T-cell (primary cell): ENCODE measurements at places on chromosomes 12 and 14.

DNA sequence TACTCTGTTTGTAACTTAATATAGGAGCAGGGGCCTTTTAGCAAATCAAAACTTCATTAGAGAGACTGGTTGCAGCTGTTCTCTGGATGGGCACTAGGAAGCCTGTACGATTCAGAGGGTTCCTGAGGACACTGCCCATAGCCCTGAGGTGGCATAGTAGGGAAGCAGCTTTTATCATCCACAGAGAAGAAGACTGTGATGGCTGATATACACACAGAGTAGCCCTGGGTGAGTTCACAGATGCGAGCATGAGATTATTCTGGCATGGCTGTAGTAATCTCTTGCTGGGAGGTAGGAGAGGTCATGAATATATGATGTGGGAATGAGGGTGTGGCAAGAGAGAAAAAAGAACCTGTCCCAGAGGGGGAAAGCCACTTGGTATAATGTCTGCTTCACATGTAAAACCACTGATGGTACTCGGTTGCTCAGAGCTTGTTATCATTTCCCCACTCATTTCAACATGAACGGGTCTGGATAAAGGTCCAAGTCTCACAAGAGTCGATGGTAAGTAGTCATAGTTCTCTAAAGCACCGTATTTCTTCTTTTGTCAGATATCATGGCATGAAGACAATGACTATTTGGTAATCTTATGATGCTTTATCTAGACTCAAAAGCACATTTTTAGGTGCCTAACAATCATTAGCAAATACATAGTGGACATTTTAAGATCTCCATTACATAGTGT is 52.0 kb downstream of the PEBP1 start:
- no peak for DNase-seq

- no peak for DNase-seq
Measured at GRCh38 chr14:69593018-69593677, 18.2 kb upstream of the SUSD6 start.

DNA sequence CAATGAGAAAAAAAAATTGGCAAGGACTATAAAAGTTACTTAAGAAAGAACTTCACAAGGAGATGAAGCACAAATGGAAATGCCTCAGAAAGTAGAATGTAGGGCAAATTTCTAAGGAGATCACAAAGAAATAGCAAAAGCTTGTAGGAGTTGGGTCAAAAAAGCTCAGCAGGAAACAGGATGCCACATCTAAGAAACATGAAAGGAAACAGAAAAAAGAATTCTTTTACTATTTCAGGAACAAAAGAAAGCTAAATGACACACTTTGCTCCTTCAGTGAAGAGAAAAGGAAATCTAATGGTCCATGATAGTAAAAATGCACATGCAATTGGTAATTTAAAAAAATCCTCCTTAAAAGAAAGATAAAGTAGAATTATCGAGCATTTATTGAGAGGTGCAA is 452.1 kb upstream of the GARIN6 start:
- no peak for DNase-seq

- no peak for DNase-seq
Measured at GRCh38 chr12:27861428-27862167, 81.6 kb upstream of the MANSC4 start.

DNA sequence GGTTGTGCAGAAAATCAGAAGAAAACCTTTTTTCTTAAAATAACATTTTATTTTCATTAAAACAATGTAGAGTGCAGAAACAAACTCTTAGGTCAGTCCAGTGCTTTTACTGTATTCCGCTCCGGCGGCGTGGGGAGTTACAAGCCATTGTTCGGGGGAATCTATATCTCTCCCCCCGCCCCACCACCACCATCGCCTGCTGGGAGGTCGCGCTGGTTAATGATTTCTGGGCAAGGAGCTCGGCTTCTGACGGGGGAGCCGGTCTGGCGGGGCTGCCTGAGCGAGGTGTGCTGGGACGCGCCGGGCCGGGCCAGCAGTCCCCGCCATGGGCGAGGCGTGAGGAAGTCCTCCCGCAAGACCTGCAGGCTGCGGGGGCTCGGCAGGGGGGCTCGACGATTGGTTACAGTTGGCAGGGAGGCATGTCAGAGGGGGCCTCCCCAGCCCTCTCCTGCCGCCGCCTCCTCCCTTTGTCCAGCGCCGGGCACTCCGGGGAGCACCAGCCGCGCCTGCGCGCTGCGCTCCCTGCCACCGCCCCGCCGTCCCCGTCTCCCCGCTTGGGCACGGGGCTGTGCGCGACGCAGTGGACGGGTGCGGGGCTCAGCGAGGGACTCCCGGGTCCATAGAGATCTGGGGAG is 1.0 kb upstream of the DUSP6 start:
- DNase-seq = peak; percentile 32

DNA sequence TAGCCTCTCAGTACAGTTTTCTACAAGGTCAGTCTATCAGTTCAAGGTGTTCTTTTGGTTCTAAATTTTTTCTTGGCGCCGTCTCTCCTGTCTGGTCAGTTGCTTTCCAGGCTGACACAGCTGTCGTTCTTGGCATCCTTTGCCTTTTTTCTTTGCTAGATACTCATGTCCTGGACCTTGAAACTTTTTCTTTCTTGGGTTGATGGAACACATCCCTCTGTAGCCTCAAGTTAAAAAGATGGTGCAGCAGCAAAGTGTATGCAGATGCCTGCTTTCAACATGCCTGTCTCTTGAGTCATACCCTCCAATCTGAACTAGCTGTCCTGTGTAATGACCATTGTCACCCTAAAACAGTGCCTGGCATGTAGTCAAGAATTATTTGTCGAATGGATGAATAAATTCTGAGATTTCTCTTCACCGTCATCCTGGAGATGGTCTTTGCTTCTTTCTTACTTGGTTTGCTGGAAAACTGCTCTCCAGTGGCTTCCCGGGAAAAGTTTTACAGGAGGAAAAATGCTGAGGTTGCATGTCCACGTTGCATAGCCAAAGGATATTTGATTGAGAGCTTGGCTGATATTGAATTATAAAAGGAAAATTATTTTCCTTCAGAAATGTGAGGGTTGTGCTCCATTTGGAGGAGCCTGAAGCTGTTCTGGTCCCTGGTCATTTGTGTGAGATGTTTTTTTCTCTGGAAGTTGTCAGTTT is 4.6 kb downstream of the NYNRIN start:
- DNase-seq = no peak

- DNase-seq = no peak
Measured at GRCh38 chr12:91529829-91530228, 347.2 kb upstream of the DCN start.

DNA sequence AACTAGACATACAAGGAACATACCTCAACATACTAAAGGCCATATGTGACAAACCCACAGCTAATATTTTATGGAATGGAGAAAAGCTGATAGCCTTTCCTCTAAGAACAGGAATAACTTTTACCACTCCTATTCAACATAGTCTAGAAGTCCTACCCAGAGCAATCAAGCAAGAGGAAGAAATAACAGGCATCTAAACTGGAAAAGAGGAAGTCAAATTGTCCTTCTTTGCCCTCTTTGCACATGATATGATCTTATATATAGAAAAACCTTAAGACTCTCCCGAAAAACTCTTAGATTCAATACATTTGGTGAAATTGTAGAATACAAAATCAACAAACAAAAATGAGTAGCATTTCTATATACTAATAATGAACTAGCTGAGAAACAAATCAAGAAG is 110.0 kb downstream of the ATP23 start:
- DNase-seq = no peak

DNA sequence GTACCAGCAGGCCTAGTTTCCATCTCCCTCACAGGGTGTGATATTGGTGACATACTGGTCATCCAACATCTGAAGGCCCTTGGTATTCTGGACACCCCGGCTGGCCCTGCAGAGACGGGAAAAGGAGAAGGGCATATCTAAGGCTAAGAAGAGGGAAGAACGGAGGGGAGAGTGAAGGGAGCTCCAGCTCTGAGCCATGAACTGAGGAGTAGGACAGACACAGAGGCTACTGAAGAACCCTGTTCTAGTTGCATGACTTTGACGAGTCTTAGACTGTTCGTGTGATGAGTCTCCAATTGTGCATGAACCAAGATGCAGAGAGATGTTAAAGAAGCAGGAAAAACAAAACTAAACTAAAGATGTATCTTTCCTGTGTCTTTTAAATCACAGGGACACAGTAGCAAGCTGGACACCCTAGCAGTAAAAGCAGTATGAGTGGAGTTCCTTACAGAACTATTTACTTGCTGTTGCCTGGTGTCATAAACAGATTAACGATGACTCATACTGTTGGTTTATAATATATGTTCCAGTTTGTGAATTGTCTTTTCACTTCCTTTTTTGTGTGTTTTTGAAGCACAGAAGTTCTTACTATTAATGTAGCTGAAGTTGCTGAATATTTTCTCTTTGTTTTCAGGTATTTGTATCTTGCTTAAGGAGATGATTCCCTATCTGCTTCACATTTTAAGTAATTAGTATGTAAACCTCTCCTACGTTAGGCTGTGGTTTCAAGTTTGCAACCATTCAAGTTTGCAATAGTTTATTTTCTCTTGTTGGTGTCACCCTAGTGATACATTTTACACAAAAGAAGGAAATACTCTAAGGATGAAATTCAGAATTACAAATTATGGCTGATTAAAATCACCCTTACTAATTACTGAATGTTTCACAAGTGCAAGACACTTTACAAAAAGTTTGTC is 15.7 kb downstream of the FAR2 start:
- no peak for DNase-seq

- no peak for DNase-seq
Measured at GRCh38 chr12:9361879-9362326, 153.7 kb upstream of the PZP start.

DNA sequence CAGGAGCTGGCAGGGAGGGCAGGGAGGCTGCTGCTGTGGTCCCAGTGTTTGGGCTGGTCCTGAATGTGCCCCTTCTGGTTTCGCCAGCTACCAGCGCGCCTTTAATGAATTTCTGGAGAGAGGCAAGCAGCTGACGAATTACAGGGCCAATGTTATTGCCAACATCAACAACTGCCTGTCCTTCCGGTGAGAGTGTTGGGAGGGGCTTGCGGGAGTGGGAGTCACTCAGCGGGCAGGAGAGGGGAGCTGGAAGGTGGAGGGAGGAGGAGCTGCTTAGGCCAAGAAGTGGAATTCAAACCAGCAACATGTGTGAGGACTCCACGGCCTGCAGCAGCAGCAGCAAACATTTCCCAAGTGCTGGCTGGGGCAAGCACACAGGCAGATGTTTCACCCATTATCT is 7.7 kb downstream of the TNFAIP2 start:
- DNase-seq = no peak

GRCh38 chr14:90447720-90448497 is 51.1 kb downstream of the CALM1 start:
- no peak for DNase-seq

DNA sequence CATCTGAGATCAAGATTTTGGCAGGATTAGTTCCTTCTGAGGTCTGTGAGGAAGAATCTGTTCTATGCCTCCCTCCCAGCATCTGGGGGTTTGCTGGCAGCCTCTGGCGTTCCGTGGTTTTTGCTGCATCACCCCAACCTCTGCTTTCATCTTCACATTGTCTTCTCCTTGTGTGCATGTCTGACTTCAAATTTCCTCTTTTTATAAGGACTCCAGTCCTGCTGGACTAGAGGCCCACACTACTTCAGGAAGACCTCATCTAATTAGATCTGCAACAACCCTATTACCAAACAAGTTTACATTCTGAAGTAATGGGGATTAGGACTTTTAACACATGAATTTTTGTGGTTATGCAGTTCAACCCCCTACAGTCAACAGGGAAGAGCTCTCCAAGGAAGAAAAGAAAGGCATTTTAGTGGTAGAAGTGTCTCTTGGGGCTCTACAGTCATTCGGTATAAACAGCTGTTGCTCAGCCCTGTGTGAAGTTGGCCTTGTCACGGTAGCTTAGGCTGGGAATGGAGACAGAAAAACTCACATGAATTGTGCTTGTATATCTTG is 89.7 kb downstream of the CAND1 start:
- DNase-seq = no peak

- DNase-seq = no peak
Measured at GRCh38 chr14:94665121-94665520, 52.9 kb downstream of the SERPINA3 start.
